Kidney capillary endothelial cell (primary cell): ENCODE measurements at places on chromosomes 2 and 18.

- no peak for DNase-seq
These were observed 37.7 kb upstream of the NEMP2 start for GRCh38 chr2:190572246-190572645.

- DNase-seq, result no peak
These were observed 2.1 kb upstream of the SMCHD1 start for GRCh38 chr18:2653467-2653866.

GRCh38 chr2:9115229-9115628 lies 91.4 kb upstream of the ASAP2 start:
- no peak for DNase-seq

DNA sequence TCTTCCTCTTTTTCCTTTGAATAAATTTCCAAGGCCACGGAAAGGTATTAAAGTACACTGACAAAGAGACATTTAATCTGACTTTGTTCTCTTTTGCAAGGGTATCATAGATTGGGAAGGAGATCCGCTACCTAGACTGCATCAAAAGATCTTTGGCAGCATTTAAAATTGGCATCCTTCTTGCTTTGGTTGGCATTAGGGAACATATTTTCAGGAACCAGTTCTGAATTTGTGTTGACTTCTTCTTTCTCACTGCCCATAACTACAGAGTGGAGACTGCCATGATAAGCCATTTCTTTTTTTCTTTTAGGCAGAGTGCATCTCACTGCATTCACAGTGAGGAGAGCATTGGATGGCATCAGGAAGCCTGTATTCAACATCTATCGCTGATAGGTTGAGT lies 83.4 kb downstream of the DOCK10 start:
- DNase-seq, result no peak

GRCh38 chr2:71502941-71503738 lies 49.8 kb downstream of the DYSF start:
- DNase-seq, result no peak

DNA sequence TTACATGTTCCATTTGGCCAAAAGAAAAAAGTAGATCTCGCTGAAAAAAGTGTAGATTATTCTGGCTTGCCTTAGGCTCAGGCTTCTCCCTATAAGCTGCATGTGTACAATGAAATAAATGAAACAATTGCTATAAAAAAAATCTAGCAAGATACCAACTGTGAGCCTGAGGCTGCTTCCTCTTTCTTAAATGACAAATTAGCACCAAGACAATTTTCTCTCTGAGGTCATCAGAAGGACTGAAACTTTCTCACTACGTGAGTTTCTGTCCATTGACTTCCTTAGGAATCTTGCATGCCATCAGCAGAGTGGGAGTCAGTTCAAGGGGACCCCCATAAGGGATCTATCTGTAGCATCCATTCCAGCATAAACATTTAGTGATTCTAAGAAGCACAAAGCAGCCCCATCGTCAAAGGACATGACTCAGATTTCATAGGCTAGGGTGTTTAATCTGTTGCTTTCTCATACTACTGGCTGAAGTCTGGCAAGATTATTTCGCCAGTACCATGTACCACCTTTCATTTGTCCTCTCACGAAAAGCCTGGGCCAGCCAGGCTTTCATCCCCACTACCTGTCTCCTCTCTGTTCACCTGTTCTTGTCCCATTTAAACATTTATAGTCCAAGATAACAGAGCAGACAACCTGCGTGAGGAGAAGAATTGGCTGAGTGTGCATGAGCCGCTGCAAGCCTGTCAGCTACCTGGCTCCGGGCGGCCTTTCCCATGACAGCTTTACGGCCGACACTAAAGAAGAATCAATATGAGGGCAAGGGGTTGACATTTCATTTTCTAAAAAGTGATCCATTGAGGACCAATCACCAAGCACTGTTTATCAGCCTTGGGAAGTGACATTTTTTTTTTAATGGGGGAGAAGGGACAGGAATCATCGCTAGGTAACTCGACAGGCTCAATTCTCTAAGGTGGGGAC lies 120.0 kb downstream of the EPHA4 start:
- DNase-seq, result no peak

- no peak for DNase-seq
These were observed 46.1 kb upstream of the RAB1A start for GRCh38 chr2:65175894-65176530.

GRCh38 chr2:218289639-218290315 lies 2.5 kb downstream of the TMBIM1 start:
- no peak for DNase-seq

DNA sequence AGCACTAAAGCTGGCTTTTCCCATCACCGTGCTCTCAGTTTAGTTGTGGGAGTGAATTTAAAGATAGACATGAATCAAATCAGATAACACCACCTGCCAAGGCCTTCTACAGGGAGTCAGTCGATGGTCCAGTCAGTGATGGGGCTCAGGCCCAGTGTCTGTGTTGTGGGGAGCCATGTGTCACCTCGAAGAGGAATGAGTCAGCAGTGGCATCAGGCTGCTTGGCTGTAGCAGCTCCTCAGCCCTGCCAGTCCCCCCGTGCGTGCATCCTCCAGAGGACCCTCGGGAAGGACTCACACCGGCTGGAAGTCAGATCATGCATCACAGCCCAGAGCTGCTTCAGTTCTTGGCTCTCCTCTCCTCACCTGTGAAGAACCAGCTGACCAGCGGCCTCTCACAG lies 420.4 kb upstream of the RAB6C start:
- no peak for DNase-seq

DNA sequence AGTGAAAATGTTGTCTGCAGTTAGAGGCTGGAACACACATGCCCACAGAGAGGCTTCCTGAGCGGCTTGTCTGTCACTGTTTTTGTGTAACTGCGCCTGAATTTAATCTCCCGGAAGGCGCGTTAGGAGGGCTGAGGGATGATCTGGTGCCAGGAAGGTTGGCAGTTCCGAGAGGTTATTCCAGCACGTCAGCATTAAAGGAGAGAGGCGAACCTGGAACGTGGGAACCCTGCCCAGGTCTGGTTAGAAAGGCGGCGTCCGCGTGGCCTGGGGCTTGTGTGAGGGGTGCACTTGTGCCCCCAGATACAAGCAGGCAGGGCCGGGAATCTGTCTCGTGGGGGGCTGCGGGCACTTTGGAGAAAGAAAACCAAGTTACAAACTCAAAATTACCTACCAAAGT lies 75.3 kb downstream of the NFATC1 start:
- DNase-seq, result no peak

DNA sequence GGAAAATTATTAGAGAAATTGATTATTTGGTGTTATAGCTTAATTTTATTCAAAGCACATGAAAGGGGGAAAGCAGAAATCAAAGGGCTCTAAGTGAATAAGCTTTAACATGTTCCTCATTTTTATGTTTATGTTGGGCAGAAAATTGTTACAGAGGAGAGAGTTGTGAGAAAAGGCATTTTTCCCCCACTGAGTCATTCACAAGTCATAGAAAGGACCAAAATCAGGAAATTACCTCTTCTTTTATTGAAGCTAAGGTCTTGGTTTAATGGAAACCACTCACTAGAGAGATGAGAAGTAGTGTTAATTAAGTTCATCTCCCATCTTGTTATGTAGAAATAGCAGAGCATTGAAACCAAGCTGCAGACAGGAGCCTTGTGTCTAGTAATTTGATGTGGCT lies 175.3 kb upstream of the THUMPD2 start:
- no peak for DNase-seq

- peak; percentile 76 for DNase-seq
These were observed 150.8 kb downstream of the PXDN start for GRCh38 chr2:1593371-1594122.

- no peak for DNase-seq
These were observed 293.6 kb downstream of the SOX11 start for GRCh38 chr2:5985536-5986385.

GRCh38 chr18:30457156-30457555 lies 585.4 kb downstream of the DSC3 start:
- DNase-seq, result no peak

DNA sequence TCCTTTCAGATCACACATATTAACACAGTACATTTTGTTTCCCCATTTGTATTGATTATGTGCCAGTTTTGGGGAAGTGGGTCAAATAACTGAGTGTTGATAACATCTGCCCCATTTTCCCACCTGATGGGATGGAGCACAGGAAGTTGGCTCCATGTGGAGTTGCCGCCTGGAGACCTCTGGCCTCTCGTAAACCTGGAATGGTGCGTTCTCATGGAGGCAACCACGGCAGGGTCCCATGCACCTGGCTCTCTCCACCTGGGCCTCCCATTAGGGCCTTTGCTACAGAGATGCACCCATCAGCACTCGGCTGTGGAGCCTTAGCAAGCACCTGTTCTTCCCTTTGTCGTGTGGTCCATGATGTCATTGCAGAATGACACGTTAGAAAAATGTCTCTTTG lies 130.6 kb downstream of the MBP start:
- DNase-seq, result no peak

GRCh38 chr18:42339372-42339771 lies 384.3 kb downstream of the PIK3C3 start:
- no peak for DNase-seq

DNA sequence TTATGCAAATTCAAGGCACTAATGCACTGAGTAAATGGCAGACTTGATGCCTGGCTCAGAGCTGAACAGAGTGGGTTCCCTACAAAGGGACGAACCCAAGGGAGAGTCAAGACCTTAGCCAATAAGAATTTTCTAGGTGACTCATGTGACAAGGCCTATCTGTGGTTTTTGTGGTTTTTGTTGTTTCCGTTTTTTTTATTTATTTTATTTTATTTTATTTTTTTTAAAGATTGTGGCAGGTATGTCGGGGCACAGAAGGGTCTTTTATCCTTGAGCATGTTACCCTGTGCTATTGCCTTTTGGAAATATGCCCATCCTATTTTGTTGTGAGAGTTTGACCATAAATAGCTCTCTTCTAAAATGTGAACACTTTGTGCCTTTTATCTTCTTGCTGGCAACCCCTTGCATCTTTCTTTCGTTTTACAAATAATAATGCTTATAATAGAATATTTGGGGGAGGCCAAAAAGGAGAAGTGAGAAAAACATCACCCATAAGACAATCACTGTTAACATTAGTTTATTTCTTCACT lies 113.4 kb upstream of the AQP4 start:
- no peak for DNase-seq

- peak; percentile 3 for DNase-seq
These were observed 473.9 kb upstream of the CDH2 start for GRCh38 chr18:28650860-28651259.

- DNase-seq, result no peak
These were observed 7.7 kb upstream of the TMSB10 start for GRCh38 chr2:84897773-84898172.

DNA sequence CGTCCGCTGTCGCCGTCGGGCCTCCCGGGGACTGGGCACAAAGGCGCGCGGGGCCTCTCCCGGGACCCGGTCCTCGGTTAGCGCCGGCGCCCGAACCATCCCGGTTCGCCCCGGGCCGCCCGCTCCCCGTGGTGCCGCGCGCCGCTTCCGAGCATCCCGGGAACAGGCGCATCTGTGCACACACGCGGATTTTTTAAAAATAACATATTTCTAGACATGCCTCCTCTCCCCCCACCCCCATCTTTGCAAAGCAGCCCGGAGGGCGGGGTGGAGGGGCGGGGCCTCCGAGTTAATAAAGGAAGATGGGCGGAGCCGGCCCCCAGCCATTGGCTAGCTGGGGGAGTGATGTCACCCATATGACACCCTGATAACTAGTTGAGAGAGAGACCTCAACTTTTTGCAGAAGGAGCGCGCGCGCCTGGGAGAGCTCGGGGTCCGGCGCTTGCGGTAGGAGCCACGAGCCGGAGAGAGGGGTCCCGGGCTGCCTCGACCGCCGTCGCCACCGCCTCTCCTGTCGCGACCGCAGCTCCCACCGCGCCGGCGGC lies at the start of gene SOX11:
Gene SOX11, plus strand, starts transcription at position 400 of the 545 bp plus-strand sequence. CDS start 338 bp downstream, outside the sequence.
- peak; percentile 97 for DNase-seq

GRCh38 chr2:11254100-11254536 lies 90.3 kb downstream of the ROCK2 start:
- no peak for DNase-seq

GRCh38 chr2:66583881-66584280 lies 149.0 kb downstream of the MEIS1 start:
- DNase-seq, result no peak

- no peak for DNase-seq
These were observed 41.9 kb downstream of the CDC42EP3 start for GRCh38 chr2:37629529-37629928.

DNA sequence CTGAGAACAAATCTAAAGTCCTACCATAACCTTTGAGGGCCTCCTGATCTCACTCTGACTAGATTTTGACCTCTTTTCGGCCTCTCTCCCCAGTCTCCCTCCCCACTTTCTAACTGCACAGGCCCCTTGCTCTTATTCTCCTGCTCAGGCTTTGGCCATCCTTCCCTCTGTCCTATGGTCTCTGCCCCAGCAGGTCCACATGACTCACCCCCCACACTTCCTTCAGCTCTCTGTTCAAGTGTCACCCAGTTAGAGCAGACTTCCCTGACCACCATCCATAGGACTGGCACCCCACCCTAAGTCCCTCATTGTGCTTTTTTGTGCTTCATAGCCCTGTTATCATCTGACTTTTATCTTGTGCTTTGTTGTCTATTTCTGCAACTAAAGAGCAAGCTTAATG lies 41.2 kb upstream of the NT5C1B start:
- no peak for DNase-seq

GRCh38 chr18:23059541-23060465 lies 75.5 kb upstream of the CABLES1 start:
- no peak for DNase-seq
